ENCODE measurements at places on chromosomes 3 and 15.

DNA sequence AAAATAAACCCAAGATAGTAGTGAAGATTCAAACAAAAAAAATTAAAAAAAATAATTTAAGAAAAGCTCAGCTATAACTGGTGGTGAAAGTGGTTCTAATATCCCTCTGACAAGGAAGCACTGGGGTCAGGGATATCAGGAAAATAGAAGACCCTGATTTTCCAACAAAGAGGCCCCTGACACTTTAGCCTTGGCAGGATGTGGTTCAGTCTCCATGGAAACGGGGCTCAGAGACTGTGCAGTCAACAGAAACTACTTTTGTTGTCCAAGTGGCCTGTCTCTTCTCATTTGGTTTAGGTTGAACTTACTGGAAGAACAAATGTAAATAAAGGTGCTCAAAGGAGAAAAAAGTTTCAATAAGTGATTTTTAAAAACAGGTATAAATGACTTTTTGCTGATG is 27.2 kb downstream of the INTS14 start:
- no peak for DNase-seq

GRCh38 chr3:148975248-148975647 is 16.1 kb upstream of the GYG1 start:
- DNase-seq: no peak

GRCh38 chr15:27254055-27254454 is 283.1 kb downstream of the GABRG3 start:
- no peak for DNase-seq

GRCh38 chr3:45414823-45415222 is 26.4 kb downstream of the LARS2 start:
- no peak for DNase-seq

DNA sequence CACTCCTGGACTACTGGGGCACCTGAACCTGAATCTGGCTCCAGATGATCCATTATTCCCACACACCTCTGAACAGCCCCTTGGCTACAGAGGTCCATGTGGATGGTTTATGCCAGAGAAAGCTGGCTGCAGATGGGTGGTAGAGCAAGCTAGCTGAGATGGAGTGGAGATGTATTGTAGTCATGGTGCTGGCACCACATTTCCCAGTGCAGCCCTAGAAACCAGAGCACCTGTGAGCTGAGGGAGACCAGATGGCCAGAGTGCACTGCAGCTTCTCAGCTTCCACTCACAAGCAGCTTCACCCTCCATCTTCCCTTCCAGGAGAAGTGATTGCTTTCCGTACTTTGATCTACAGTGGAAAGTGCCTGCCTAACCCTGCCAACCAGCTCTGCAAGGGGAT is 29.9 kb downstream of the RBP1 start:
- no peak for DNase-seq

DNA sequence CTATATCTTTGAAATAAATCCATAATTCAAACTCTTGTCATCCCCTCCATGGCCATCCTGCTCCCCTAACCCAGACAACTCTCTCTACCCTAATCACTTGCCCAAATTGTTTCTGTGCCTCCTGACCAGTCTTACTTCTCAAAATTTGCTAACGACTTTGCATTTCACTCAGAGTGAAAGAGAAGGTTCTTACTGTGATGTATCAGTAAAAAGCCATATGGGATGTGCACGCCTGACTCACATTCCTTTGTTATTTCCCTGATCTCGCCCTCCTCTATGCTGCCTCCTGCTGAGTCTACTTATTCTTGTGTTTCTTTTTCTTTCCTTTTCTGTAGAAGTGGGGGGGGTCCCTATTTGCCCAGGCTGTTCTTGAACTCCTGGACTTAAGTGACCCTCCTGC is 487.2 kb upstream of the FRG2C start:
- no peak for DNase-seq

GRCh38 chr3:187456250-187456649 is 88.1 kb downstream of the RTP4 start:
- DNase-seq: no peak
